ENCODE measurements at places on chromosomes 1 and 21.
A peak's percentile ranks its signal among the peaks of the same experiment; 100 is the strongest.

DNA sequence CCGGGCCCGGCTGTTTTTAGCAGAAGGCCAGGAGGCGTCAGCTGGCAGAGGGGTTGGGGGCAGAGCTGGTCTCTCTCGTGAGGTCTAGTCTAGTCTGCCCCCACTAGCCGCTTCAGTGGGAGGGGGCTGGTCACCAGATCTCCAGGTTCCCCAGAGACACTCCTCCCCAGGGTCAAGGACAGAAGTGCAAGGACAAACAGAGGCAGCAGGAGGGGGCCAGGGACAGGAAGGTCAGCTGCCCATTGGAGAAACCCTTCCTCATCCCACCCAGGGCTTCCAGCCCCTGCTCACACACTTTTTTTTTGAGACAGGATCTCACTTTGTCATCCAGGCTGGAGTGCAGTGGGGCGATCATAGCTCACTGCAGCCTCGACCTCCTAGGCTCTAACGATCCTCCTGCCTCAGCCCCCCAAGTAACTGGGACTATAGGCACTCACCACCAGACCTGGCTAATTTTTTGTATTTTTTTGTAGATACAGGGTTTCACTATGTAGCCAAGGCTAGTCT lies 10.0 kb downstream of the FAM229A start:
- peak overlapping the region; percentile 71 for H3K4me3 ChIP-seq
- no peak for DNase-seq
- H3K36me3 ChIP-seq, result peaks cover 10% of the 10 kb centered on the region
- peak overlapping the region; percentile 14 for H3K27ac ChIP-seq

- no peaks in the 10 kb centered on the region for H3K4me1 ChIP-seq
- no peak for DNase-seq
- H3K36me3 ChIP-seq, result no peaks in the 10 kb centered on the region
- no peak overlapping the region for H3K27ac ChIP-seq
- H3K27me3 ChIP-seq, result peaks cover 8% of the 10 kb centered on the region
Observed at GRCh38 chr1:222334026-222334680, 213.8 kb downstream of the HHIPL2 start.

DNA sequence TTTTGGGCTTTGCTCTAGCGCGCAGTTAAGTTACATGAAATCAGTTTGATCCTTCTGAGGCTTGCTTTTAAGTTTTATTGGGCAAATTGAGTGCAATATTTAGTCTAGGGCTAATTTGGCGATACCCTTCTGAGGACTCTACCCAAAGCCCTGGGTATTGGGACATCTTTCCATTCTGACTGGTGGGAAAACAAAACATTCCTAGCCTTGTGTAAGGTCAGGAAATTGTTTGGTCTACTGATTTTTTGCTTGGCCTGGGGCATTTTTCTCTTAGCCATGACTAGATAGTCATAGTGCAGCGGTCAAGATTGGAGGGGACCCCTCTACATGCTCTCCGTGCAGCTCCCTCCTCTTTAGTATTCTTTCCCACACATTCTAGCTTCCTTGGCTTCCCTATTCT lies 189.6 kb upstream of the PTGFR start:
- H3K27me3 ChIP-seq, result no peaks in the 10 kb centered on the region
- no peak overlapping the region for H3K4me3 ChIP-seq
- no peak overlapping the region for H3K27ac ChIP-seq
- DNase-seq, result no peak
- H3K36me3 ChIP-seq, result no peaks in the 10 kb centered on the region

DNA sequence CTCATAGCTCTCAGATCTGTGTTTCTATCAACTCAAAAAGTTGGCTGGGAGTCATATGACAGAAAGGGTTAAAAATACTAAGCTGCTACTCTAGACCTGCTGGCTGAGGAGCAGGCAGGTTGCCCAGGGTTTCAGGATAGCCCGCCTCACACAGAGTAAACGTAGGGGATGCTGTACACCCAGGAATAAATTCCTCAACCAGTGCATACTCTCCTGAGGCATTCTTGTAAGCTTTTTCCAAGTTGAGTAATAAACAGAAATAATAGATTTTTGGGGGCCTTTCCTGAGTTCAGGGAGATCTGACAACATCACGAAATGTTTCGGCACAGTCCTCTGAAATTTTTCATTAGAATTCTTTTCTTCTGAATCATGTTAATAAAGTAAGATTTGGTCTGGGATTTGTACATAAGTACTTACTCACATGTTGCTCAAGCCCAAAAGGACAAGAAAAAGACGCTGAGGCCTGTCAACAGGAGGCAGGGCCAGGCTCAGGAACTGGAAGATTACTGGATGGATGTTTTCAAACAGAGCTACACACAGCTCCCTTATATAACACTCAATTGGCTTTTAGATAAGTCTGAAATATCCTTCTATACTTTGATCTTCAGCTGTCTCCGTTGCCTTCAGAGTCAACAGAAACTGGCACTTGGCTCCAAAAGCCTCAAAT lies 41.0 kb downstream of the TGFBR3 start:
- no peak overlapping the region for H3K4me3 ChIP-seq
- peaks cover 53% of the 10 kb centered on the region for H3K4me1 ChIP-seq
- peaks cover 6% of the 10 kb centered on the region for H3K36me3 ChIP-seq
- H3K27ac ChIP-seq, result peak overlapping the region; percentile 65
- no peaks in the 10 kb centered on the region for H3K27me3 ChIP-seq

DNA sequence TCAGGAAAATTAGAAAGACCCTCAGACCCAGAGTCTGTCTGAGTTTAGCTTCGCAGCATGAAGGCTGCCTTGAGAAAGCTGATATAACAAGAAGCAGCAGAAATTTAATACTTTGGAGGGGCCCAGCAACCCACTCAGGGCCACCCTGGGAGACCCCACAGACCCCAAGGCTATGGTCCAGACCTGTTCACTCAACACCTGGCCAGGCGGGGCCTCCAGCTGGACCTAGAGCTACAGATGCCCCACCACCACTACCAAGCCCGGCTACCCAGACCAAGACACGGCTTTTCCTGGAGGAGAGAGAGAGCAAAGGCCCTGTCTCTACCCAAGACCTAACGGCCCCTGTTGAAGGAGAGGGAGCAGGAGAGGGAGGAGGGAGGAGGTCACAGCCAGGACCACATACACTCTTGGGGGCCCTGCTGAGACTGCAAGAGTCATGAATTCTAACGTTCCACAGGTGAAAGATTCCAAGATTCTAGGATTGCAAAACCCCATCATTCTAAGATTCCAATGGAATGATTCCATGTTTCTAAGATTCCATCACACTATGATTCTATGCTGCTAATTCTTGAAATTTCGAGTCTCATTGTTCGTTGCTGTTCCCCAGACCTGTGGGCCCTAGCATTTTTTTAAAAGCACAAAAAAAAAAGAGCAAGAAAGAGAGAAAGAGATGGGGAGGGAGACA lies 53.2 kb downstream of the LACTBL1 start:
- peaks cover 67% of the 10 kb centered on the region for H3K27me3 ChIP-seq
- DNase-seq, result no peak
- H3K4me3 ChIP-seq, result no peak overlapping the region

- no peaks in the 10 kb centered on the region for H3K4me1 ChIP-seq
- no peak overlapping the region for H3K4me3 ChIP-seq
Observed at GRCh38 chr1:94009304-94009703, 100.1 kb upstream of the GCLM start.

- no peak for DNase-seq
- peaks cover 15% of the 10 kb centered on the region for H3K27me3 ChIP-seq
- H3K4me1 ChIP-seq, result peaks cover 6% of the 10 kb centered on the region
- no peaks in the 10 kb centered on the region for H3K36me3 ChIP-seq
- H3K4me3 ChIP-seq, result no peak overlapping the region
- no peak overlapping the region for H3K27ac ChIP-seq
Observed at GRCh38 chr1:224543453-224543852, 72.7 kb upstream of the CNIH3 start.

Data from effector memory CD8-positive, alpha-beta T cell (primary cell).